SW480 (cell line): ENCODE measurements at places on chromosomes 13 and 19.

DNA sequence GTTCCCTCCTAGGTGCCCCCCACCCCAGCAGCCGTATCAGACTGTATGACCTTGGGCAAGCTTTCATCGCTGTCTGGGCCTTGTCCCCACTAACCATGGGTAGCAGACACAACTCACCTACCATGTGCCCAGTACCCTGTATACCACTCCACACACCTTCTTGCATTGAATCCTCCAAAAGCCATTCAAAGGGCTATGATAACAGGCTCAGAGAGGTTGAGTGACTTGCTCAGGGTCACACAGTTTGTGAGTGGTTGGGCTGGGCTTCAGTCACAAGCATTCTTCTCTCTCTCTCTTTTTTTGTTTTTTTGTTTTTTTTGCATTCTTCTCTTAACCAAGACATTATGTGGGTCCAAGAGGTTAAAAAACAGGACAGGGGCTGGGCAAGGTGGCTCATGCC, 2.6 kb downstream of the RASAL3 start:
- no peak for DNase-seq

DNA sequence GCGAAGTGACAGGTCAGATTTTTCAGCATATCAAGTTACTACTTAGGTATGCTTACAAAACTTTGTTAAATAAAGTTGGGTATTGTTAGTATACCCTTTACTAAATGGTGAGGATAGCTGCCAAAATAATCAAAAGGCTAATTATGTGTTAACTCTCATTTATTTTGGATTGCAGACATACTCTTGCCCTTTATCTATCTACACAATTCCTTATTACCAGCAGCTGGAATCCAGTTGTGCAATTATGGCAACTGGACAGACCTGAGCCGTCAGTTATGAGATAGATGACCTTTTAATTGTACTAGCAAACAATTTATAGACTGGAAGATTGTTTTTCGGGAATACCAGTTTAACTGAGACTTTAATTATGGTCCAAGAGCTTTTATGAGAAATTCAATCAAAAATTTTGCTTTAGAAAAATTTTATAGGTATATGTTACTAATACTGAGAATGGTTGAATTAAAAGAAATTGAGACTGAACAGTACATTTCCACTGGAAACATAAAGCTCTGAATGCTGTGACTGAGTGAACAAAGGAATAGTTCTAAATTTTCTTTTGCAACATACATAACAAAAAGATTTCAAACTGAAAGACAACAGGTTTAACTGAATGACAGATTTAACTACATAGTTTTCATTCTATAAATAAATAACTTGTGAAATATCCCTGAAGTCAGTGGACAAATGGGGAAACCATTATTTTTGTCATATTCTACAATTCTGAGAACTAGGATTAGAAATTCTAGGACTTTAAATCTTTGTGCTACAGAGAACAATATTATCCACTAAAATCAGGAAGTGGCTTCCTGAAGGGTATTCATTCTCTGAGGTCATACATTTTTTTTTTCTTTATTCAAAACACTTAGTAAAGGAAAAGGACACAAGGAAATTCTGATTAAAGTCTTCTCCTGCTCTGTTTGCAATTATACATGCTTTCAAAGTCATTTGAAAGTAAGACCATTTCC, 97.4 kb downstream of the ZC3H13 start:
- DNase-seq, result no peak

GRCh38 chr13:93987458-93987857, 492.0 kb downstream of the DCT start:
- DNase-seq, result no peak

- no peak for DNase-seq
Observed at GRCh38 chr13:51906581-51906980, 44.8 kb downstream of the CCDC70 start.

- peak; percentile 91 for DNase-seq
Observed at GRCh38 chr19:8240274-8241229, 31.4 kb downstream of the CERS4 start.

- no peak for DNase-seq
Observed at GRCh38 chr19:1080360-1081161, 13.6 kb downstream of the ARHGAP45 start.

DNA sequence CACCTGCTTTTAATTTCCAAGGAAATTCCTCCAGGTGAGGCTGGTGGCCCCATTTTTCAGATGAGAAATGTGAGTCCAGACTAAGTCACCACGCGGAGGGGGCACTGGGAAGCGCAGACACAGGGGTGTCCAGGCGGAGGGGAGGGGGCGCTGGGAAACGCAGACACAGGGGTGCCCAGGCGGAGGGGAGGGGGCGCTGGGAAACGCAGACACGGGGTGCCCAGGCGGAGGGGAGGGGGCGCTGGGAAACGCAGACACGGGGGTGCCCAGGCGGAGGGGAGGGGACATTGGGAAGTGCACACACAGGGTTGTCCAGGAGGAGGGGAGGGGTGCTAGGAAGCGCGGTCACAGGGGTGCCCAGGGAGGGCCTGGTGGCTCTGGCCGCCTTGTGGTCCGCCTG, 3.5 kb downstream of the GRK1 start:
- no peak for DNase-seq

DNA sequence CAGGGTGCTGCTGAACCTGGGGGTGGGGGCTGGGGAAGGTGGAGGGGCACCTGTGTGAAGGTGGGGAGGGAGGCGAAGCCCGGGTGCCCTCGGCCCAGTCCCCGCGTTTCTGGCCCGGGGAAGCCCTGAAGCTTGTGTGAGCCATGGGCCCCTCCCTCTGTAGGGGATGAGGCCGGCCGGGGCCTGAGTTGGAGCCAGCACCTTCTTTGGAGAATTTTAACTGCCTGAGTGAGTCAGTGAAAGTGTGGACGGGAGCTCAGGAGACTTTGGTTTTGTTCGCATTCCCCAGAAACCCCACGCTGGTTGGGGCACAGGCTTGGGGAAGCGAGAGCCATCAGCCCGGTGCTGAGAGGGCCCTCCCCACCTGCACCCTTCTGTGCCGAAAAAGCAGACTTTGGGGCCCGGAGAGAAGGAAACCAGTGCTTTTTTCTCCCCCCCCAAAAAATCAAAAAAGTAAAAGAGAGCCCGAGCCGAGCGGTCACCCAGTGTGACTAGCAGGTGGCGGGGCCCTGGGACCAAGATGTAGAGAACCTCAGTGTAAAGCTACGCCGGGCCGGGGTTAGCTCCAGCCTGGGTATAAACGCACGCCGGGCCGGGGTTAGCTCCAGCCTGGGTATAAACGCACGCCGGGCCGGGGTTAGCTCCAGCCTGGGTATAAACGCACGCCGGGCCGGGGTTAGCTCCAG, 45.1 kb downstream of the TMEM255B start:
- DNase-seq, result no peak

- no peak for DNase-seq
Observed at GRCh38 chr19:47653856-47654255, 44.9 kb downstream of the BICRA start.

- DNase-seq, result peak; percentile 48
Observed at GRCh38 chr13:98975822-98976261, 2.0 kb downstream of the DOCK9 start.

DNA sequence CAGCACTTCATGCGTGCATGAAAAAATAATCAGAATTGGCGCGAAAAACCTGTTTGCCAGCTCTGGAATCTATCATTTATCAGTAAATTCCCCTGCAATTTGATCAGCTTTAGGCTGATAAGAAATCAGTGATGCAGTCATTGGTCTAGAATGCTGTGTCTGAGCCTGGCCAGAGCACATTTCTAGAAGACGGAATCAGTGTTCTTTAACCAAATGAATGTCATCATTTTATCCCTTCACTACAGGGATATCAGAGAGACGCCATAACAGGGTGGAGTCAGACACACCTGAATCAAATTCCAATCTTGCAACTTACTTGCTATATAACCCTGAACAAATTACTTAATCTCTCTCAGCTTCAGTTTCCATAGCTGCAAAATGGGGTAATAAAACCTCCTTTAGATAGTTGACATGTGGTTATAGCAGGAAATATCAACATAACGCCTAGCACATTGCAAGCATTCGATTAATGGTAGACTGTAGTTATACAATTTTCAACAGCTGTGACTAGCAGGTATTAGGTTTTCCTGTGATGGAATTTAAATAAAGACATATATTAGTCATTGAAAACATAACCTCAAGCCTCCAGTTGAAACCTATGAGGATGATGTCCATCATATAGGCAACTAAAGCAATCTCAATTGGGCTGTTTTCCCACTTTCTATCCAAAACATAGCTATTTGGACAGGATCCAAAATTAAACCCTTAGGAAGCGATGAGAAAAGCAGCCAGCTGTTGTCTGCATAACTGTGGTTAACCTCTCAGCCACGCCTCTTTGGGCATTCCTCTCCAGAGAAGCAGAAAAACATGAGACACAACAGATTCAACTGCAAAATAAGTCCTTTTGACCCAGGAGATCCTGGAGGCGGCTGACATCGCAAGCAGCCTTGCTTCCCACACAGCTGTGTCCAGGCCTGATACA, 51.6 kb upstream of the UBL3 start:
- DNase-seq, result peak; percentile 84

GRCh38 chr19:50248413-50248812, 45.0 kb downstream of the MYH14 start:
- no peak for DNase-seq

DNA sequence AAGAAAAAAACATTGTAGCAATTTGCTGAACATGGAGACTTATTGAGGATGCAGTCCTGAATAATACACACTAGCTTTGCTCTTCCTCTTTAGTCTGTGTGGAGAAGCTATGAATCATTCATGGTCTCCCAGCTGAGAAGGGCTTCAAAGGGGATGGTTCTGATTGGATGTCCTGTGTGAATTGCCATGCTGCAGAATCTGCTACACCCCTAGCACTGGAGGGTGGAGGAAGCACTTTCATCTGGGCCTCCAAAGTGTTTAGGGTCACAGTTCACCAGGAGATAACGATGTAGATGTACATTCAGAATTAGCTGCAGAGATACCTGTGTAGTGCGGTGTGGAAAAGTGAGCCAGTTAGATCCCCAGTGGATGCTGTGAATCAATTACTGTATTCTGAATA, 321.1 kb upstream of the EDNRB start:
- peak; percentile 11 for DNase-seq

DNA sequence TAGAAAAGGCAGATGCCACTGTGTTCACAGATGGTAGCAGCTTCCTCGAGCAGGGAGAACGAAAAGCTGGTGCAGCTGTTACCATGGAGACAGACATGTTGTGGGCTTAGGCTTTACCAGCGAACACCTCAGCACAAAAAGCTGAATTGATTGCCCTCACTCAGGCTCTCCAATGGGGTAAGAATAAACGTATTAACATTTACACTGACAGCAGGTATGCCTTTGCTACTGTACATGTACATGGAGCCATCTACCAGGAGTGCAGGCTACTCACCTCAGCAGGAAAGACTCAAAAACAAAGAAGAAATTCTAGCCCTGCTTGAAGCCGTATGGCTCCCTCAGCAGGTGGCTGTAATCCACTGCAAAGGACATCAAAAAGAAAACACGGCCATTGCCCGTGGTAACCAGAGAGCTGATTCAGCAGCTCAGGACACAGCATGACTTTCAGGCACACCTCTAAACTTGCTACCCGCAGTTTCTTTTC, 197.7 kb downstream of the ZNF737 start:
- DNase-seq, result no peak
